ENCODE measurements at places on chromosomes 2 and 18.

DNA sequence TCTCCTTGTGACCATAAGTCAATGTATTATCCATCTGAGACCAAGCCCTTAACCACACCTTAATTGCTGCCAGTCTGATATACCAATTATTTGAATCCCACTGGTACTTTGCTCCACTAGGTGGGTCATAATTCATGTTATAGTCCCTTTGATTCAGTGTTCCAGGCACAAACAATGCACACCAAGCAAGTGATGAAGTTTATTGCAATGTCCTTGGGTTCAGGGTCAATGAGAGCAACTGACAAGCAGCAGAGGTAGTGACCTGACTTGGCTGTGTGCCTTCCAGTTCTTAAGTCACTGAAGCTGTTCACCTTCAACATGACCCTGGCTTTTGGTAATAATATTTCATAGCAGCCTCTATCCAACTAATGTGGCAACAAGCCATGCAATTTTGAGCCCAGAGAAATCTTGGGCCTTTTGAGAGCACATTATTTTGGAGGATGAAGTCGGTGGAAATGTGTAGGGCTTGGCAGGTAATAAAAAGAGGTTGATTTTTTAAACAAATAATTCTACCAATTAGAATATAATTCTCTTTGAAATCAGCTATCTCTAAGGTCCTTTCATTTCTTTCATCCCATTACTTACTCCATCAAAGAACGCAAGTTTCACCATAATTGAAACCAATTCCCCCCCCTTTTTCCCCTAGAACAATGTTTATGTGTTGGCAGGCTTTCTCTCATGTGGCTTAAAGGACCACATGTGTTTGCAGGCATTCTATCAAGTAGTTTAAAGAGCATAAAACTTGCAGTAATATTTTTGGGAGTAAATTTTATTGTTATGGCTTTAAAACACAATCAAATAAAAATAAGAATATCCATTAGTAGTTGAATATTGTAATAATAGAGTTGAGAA, 3.1 kb upstream of the CPO start:
- DNase-seq, result no peak

DNA sequence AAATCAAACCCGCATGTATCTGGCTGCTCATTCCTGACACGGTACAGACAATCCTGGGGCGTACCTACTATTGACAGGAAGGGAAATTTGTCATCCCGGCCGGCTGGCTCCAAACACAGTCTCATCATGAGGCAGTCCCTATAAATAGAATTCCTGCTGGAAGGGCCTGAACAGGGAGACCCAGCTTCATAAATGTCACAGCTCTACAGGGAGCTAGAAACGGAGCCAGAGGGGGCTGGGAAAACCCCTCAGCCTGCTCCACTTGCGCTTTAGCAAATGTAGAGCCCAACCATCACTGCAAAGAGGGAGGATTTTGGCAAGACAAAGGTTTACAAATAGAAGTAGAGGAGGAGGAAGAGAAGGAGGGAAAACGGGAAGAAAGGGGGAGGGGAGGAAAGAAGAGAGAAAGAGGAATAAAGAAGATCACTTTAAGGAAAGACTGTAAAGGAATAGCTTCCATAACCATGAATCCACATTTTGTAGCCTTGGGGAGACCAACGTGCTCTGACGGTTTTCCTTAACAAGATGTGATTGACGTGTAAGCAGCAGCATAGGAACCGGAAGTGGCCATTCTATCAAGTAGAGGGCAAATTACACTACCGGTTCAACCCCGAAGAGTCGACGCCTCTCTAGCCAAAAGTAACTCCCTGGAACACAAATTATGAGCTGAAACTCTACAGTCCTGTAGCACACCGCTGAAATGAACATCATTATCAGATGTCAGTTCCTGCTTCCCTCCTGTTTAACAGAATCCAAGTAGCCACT, 56.8 kb upstream of the TTN start:
- no peak for DNase-seq

GRCh38 chr2:29983308-29983707, 61.9 kb upstream of the ALK start:
- no peak for DNase-seq

DNA sequence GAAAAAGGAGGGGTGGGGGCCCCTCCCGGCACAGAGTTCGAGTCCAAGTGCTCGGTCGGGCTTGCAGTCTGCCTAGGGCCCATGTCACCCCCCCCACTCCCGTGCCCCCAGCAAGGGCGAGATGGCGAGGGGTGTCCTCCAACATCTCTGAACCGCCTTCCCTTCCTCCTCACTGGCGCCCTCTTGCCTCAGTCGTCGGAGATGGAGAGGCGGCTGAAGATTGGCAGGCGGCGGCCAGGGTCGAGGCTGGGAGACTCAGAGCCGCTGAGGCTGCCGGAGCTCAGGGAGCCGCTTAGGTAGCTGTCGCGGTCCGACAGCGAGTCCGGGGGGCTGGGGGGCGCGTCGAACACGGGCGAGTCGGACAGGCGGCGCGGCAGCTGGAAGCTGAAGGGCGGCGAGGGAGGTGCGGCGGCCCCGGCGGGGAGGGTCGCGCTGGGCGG, 2.3 kb downstream of the ZFP36L2 start:
- no peak for DNase-seq

- DNase-seq, result no peak
Measured at GRCh38 chr2:239638376-239638775, 237.6 kb upstream of the HDAC4 start.

GRCh38 chr2:86026744-86027065, 79.0 kb downstream of the POLR1A start:
- DNase-seq, result no peak

DNA sequence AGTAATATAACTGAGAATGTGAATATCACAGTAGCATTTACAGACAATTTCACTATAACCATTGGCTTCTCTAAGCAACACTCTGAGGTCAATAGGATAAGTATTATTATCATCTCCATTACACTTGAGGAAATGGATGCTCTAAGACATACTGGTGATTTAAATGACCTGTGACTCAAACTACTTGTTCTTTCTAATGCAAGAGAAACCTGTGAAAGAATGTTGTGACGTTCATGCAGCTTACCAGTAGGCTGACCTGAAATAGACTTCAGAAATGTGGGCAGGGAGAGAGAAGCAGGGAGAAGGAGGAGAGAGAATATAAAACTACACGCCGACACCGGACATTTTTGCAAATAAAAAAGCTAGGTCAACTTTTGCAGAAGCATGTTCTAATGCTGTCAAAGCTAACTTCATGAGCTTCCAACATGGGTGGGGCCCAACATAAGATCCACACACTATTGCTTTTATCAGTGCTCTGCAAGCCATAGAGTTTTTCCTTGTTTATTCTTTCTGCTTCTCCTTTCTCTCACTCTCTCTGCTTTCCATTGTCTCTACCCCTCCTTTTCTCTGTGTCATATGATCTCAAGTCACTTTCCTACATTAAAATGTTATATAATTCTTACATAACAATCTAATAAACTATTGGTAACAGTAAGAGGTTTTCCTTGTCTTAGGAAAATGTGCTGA, 217.6 kb upstream of the FN1 start:
- no peak for DNase-seq

- DNase-seq, result no peak
Measured at GRCh38 chr2:235553291-235553690, 59.4 kb downstream of the AGAP1 start.

GRCh38 chr2:233708942-233709341, 3.8 kb upstream of the UGT1A5 start:
- no peak for DNase-seq

- no peak for DNase-seq
Measured at GRCh38 chr18:50644807-50645206, 84.9 kb downstream of the MAPK4 start.

GRCh38 chr2:20333738-20334137, 16.9 kb downstream of the PUM2 start:
- no peak for DNase-seq

DNA sequence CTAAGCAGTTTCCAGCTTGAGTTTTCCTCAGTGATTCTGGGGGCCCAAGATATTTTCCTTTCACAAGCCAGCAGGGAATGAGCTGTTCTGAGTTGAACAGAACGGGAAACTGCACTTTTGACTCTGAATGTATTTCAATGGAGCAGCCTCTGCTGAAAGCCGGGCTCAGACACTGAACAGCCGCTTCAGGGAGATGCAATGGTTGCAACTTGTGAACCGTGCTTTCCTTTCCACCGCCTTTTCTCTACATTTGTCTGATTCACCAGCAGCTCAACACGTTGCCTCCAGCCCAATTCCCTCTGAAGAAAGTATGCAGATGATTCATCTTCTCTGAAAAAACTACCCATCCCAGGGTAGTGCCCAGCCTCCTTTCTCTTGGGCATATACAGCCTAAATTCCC, 119.3 kb upstream of the PKDCC start:
- DNase-seq, result no peak

DNA sequence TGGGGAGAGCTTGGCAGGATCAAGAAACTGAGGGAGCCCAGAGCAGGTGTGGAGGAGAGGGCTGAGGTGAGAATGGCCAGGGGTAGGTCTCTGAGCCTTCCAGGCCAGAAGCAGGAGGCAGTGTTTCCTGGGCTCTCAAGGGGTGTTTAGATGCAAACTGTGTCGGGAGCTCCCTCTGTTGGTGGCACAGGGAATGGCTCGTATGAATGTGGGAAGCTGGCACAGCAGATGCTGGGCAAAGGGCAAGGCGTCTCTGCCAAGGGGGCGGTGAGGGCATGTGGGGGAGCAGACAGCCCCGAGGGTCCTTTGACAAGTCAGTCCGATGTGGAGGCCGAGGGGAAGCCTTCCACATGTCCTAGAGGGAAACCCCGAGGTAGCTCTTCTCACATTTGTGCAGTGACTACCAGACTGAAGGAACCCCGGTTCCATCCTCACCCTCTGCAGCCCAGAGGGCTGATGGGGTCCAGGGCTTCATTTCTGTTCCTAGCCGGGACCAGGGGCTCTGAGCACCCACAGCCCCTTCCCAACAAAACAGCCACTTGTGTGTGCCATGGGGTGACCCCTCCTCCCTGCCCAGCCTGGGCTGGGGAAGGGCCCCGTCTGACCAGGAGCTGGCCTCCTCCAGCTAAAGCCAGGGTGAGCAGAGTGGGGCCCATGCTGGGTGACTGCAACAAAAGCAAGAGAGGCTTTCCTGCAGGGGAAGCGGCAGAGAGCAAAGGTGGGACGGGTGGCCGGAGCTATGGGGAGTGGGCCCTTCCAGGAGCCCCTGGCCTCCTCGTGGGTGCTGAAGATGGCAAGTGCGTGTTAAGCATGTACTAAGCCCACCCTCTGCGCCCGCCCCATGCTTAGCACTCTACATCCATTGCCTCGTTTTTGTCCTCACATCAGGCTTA, 103.4 kb downstream of the SEPTIN10 start:
- no peak for DNase-seq

GRCh38 chr2:214995926-214996670, 142.3 kb downstream of the ABCA12 start:
- DNase-seq, result no peak

- no peak for DNase-seq
Measured at GRCh38 chr2:191231995-191232394, 13.2 kb upstream of the MYO1B start.

- DNase-seq, result no peak
Measured at GRCh38 chr2:105032476-105032875, 5.4 kb upstream of the MRPS9 start.

DNA sequence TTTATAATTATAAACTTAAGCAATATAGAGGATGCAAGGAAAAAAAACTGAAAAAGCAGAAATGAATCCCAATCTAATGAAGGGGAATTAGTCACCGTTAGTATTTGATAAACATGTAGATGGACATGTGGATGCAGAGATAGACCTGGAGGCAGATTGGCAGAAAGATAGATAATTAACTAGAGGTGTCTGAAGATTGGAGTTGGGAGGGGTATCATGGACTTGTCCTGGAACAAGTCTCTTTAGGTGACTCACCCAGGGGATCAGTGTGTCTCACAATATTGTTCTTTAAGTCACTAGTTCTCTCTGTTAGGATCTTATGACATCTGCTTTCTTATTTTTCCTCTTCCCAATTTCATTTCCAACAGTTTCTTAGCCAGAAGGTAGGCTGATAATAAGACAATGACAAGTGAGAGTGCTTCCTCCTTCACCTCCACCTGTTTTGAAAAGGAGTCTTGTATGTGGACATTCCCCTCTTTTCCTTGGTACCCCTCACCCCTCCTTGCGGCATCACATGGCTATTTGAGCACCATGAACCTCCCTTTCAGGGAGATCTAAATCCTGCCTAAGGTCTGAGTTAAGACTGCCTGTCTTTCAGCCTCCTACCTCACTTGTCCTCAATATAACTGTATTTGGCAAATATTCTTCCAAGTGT, 987.7 kb downstream of the TSN start:
- no peak for DNase-seq

DNA sequence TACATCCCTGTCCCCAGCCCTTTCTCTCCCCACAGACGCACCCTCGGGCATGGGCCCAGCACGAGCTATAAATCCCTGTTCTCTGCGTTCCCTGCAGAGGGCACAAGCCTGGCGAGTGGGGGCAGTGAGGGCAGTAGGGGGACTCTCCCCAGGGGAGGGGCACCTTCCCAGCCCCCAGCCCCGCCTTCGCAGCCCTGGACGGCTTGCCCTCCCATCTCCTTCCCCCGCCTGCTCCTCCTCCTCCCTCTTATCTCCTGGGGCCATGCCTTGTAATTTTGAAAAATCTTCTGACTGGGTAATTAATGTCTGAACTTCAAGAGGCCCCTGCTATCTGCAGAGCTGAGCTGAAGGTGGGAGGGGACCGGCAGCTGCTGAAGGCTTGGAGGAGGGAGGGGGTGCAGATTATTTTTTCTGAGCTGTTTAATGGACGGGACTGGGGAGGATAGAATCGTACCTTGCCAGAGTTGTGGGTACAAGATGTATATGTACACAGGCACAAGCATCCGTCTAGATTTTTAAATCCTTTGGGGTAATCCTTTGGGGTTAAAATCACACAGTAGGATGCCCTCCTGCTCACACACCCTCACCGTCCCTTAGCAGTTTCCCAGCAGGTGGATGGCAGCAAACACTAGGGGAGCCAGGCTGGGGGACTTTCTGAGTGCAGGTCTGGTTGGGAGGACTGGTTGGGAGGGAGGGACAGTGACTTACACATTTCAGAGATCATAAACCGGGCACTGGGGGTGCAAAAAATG, 121.9 kb downstream of the SMAD7 start:
- DNase-seq, result no peak

DNA sequence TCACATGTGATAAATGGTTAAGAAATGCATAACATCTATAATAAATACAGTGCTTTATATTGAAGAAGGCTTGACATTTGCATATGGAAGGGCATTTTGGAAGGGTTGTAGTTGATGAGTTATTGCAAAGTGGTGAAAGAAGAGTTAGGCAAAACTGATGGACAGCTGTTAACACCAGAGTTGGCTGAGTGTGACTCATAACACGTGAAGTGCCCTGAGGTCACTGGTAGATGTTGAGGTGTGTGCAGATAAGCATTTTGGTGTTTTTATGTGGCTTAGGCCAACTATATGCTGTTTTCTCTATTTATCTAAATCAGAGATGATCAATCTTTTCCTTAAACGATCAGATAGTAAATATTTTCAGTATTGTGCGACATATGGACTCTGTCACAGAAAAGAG, 154.3 kb upstream of the KCNH7 start:
- DNase-seq, result no peak
